ENCODE measurements at places on chromosomes 5 and 9.
A peak's percentile ranks its signal among the peaks of the same experiment; 100 is the strongest.

GRCh38 chr5:32589942-32590869, 4.8 kb downstream of the SUB1 start:
- DNase-seq: peak; percentile 2

- no peak for DNase-seq
Observed at GRCh38 chr5:151047814-151048425, 27.5 kb downstream of the GPX3 start.

DNA sequence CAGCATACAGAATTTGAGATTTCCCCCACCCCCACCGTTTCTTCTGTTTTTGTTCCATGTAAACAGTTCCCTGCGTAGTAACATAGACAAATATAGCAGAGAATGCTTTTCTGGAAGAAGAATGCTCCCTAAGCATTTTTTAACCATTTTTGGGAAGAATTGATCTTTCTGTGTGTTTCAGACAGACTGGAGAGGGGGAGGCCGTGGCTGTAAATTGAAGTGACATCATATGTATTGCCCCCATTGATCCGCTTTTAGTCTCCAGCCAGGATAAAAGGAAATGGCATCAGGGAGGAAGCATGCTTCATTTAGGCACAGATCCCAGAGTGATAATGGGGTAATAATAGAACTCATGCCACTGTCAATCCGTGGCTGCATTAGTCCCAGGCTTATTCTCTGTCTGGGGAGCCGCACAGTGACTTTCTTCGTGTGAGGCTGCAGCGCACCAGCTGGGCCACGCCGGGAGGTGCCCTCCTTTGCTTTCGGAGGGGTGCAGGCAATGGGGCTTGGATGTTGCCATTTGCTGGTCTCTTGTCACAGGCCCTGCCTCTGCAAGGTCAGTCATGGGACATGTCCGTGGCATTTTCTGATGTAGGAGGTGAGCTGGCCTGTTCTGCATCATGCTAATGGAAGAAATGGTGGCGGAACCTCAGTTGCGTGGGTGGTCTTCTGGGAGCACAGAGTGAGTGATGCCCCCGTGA, 261.5 kb downstream of the FANCC start:
- DNase-seq: no peak

DNA sequence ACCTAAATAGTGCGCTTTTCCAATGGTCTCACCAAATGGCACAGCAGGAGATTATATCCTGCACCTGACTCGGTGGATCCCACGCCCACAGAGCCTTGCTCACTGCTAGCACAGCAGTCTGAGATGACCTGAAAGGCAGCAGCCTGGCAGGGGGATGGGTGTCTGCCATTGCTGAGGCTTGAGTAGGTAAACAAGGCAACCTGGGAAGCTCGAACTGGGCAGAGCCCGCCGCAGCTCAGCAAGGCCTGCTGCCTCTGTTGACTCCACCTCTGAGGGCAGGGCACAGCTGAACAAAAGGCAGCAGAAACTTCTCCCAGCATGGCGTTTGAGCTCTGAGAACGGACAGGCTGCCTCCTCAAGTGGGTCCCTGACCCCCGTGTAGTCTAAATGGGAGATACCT, 18.1 kb upstream of the ABLIM3 start:
- DNase-seq: no peak

- no peak for DNase-seq
Observed at GRCh38 chr9:112917047-112917986, 26.6 kb upstream of the SLC46A2 start.

DNA sequence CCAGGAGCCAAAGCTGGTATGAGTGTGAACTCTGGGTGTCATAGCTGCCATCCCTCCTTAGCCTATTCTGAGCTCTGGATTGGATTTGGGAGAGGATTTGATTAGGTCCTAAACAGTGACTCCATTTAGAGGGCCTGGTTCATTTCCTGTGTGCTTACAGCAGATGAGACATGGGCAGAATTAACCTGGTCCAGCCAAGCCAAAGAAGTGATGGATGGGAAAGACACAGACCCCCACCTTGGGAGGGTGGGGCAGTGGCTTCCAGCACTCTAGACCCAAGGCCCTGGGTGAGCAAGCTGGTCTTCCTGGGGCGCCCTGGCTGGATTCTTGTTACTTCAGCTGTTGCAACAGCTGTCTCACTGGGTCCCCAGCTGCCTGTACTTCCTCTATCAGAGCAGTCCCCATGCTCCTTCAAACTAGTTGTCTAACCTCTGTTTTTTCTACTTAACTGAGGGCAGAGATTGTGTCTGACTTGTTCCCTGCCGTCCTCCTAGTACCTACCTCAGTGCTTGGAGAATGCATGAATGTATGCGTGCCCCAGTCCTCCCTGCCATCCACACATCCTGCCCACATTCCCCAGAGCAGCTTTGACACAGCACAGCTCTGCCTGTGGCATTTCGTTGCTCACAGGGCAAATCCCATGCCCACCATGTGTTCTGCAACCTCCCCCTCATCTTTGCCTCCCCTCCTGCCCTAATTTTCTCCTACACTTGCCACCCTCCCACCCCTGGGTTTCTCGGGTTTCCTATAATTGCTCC, 115.9 kb downstream of the RGS3 start:
- DNase-seq: no peak

GRCh38 chr5:169653091-169653490, 16.0 kb downstream of the DOCK2 start:
- DNase-seq: no peak

DNA sequence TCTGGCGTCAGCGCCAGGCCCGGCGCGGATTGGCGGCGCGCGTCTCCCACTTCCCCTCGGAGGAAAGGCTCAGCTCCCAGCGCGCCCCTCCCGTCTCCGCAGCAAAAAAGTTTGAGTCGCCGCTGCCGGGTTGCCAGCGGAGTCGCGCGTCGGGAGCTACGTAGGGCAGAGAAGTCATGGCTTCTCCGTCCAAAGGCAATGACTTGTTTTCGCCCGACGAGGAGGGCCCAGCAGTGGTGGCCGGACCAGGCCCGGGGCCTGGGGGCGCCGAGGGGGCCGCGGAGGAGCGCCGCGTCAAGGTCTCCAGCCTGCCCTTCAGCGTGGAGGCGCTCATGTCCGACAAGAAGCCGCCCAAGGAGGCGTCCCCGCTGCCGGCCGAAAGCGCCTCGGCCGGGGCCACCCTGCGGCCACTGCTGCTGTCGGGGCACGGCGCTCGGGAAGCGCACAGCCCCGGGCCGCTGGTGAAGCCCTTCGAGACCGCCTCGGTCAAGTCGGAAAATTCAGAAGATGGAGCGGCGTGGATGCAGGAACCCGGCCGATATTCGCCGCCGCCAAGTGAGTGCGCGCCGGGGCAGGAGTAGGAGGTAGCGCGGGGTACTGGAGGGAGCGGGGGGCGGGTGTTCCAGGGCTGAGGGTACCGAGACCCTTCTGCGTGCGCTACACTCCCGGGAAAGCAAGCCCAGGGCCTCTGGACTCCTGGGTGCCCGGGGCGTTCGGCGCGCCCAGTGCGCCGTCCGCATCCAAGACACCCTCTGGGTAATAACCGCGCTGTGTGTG, at the start of gene MSX2:
Gene MSX2, plus strand, starts transcription at position 99 of the 777 bp plus-strand sequence. Its CDS starts 78 bp downstream, at position 177.
- DNase-seq: peak; percentile 81

- DNase-seq: no peak
Observed at GRCh38 chr9:3271157-3271556, 254.6 kb downstream of the RFX3 start.

DNA sequence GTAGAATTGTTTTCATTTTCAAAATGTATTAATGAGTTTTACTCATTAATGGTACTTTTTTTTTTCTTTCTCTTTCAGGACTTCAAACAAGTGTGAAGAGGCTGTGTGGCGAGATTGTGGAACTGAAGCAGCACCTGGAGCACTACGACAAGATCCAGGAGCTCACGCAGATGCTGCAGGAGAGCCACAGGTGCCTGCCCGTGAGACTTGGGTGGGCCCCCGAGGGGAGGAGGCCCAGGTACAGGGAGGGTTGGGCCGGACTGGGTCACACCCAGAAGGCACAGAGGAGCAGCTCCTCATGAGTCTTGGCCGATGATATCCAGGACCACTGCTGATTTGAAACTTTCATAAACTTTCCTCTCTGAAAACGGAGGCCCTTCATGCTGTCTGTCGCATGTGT, 35.6 kb downstream of the CEP72 start:
- DNase-seq: no peak

GRCh38 chr9:133252301-133253020, 22.5 kb downstream of the ABO start:
- DNase-seq: no peak

GRCh38 chr5:1735320-1735970, 64.2 kb downstream of the MRPL36 start:
- DNase-seq: no peak
